ENCODE measurements at places on chromosomes 7 and 10. TPM values are rescaled to one million over a fixed set of nuclear protein-coding genes. Genes with fewer than 3 reads are reported as not detected.

OR13A1 gene
- polyA plus RNA-seq = 0.36 TPM

DNA sequence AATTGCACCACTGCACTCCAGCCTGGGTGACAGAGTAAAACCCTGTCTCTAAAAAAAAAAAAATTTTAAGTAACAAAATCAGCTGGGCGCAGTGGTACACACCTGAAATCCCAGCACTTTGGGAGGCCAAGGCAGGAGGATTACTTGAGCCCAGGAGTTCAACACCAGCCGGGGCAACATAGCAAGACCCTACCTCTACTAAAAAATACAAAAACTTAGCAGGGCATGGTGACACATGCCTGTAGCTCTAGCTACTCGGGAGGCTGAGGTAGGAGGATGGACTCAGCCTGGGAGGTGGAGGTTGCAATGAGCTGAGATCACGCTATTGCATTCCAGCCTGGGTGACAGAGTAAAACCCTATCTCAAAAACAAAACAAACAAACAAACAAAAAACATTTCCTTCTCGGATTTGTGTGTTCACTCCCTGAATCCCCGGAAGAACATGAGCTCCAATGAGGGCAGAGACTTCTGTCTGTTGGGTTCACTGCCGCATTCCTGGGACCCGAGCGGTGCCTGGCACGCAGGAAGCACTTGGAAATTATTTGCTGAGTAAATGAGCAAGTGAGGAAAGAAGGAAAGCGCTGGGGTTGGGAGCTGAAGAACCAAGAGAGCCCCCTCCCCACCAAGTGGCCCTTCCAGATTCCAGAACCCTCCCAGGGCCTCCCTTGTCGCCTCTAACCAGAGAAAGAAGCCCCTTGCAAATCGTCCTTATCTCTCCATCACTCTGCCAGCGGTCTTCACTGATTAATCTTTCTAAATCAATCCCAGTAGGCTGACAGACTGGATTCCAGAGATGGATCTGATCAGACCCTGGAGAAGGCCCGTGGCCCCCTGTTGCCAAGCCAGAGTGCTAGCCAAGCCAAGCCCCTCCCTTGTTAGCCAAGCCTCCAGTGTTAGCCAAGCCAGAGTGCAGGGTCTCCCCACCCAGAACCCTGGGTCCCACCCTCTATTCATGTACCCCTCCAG is 6.2 kb downstream of the TNRC18 start:
- H3K4me1 ChIP-seq = peaks cover 22% of the 10 kb centered on the region
- no peak overlapping the region for H3K27ac ChIP-seq
- DNase-seq = no peak
- H3K36me3 ChIP-seq = no peaks in the 10 kb centered on the region
- no peak overlapping the region for H3K4me3 ChIP-seq

DNA sequence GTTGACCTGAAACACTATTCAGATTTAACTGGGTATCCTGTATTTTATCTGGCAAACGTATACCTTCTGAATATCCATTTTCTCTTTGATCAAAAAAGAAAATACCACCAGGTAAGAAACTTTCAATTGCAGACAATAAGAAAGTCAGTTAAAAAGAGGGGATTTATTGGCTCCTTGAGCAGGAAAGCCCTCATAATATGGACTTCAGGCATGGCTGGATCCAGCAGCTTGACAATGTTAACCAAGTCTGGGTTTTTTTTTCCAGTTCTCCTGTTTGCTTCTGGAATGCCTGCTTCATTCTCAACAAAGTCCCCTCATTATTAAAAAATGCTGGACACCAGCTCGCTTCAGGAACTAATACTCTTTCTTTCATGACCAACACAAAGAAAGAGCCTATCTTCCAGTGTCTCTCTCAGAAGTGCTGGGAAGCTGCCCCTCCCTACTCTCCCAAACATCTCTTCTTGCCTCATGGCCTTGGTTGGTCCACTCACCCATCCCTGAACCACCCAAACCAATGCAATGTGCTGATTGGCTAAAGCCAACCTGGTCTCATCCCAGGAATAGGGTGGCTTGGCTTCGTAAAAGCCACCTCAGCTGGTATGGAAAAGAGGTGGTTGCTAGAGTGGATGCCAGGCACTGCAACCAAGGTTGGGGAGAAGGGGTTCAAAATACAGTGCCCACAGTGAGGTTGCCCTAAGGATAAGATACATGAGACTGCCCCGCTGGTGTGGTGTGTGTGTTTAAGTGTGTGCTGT is 30.6 kb upstream of the WDFY4 start:
- peaks cover 4% of the 10 kb centered on the region for H3K27me3 ChIP-seq
- H3K27ac ChIP-seq = no peak overlapping the region
- peaks cover 41% of the 10 kb centered on the region for H3K4me1 ChIP-seq
- no peaks in the 10 kb centered on the region for H3K36me3 ChIP-seq
- no peak overlapping the region for H3K4me3 ChIP-seq

HTR5A gene
- polyA plus RNA-seq = not detected
